Keratinocyte (primary cell): ENCODE measurements at places on chromosomes 4 and X. TPM values are rescaled to one million over a fixed set of nuclear protein-coding genes. Genes with fewer than 3 reads are reported as not detected.

GRCh38 chr4:168522356-168522755 is 25.5 kb downstream of the PALLD start:
- H3K27me3 ChIP-seq = no peaks in the 10 kb centered on the region
- H3K4me1 ChIP-seq = peaks cover 3% of the 10 kb centered on the region
- H3K4me3 ChIP-seq = no peak overlapping the region
- no peaks in the 10 kb centered on the region for H3K36me3 ChIP-seq
- no peak for DNase-seq

- no peaks in the 10 kb centered on the region for H3K36me3 ChIP-seq
- no peak for DNase-seq
- H3K4me1 ChIP-seq = peaks cover 37% of the 10 kb centered on the region
These were observed 82.8 kb downstream of the PDGFC start for GRCh38 chr4:156888762-156889161.

DNA sequence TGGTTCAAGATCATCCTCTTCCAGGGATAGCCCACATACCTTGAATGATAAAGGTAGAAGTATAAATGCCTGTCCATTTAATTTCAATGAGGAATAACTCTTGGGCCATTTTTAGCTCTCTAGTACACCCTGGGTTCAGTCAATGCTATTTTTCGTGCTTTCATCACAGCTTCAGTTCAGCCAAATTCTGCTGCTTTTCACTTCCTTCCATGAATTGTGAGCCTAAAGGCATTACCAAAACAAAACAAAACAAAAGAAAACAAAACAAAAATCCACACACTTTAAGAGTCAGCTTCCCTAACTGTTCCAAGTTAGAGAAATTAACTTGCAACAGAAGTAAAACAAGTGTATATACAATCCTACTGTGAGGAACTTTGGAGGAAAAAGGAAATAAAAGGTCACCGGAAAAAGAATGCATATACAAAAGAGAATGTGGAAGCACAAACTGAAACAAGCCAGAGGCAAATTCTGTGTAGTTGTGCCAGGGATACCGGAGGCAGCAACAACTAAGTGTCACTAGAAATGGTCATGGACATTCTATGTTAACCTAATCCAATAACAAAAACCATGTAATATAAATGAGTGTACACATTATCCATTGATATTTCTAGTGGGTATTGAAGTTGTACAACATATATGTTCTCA is 423.1 kb downstream of the KCTD8 start:
- H3K4me3 ChIP-seq = no peak overlapping the region
- H3K27ac ChIP-seq = no peak overlapping the region
- H3K27me3 ChIP-seq = no peaks in the 10 kb centered on the region

DNA sequence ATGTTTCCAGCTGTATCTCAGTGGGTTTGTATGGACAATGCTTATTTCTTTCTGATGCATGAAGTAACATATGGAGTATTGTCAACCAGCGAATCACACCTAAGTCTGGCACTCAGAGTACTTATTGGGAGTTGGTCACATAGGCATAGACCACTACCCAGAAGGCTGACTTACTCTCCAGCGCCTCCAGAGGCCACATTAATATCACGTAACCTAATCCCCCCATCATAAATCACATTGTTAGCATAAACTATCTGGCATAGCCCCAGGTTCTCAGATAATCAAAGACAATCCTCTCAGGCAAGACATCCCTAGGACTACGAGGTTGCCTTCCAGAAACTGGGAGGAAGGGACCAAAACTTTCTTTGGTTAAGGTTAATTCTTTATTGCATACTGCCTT is 560.5 kb upstream of the PABPC4L start:
- no peaks in the 10 kb centered on the region for H3K4me1 ChIP-seq
- H3K27ac ChIP-seq = no peak overlapping the region
- no peak overlapping the region for H3K4me3 ChIP-seq
- no peaks in the 10 kb centered on the region for H3K27me3 ChIP-seq

- H3K27me3 ChIP-seq = no peaks in the 10 kb centered on the region
- DNase-seq = no peak
- no peak overlapping the region for H3K4me3 ChIP-seq
- peaks cover 23% of the 10 kb centered on the region for H3K4me1 ChIP-seq
These were observed 57.0 kb upstream of the MSN start for GRCh38 chrX:65610481-65610880.

DNA sequence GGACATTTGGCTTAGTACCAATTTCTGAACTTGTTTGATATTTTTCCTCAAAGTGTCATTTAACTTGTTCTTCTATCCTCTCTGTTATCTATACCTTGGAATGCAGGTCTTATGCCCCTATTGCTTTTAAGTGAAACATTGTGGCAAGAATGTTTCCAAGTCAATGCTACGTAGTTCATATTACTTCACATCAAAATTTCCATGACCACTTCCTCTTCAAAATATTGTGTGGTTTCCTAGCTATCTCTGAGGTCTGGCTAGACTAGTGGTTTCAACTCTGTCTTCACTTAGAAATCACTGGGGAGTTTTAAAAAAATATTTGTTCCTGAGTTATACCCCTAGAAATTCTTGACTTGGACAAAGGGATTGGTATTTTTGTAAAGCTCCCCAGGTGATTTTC is 20.2 kb upstream of the RASGEF1B start:
- H3K36me3 ChIP-seq = no peaks in the 10 kb centered on the region
- no peak overlapping the region for H3K4me3 ChIP-seq

DNA sequence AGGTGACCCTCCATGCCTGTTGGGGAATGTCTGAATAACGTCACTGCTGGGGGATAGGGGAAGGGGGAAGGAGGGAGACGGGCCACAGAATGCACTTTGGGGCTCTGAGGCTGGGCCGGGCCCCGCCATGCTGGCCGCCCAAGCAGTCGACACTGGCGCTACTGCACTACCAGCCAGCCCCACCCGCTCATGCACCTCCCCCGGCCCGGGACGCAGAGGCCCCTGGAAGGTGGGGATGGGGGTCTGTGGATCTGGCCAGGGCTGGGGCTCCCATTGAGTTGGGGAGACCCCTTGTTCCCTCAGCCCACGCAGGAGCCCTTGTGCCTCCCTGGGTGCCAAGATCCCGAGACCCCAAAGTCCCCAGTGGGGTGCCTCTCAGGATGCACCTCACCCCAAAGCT is 17.8 kb downstream of the FLNA start:
- H3K27me3 ChIP-seq = no peaks in the 10 kb centered on the region
- no peak for DNase-seq
- peaks cover 22% of the 10 kb centered on the region for H3K36me3 ChIP-seq
- no peak overlapping the region for H3K27ac ChIP-seq
- H3K4me3 ChIP-seq = no peak overlapping the region

DNA sequence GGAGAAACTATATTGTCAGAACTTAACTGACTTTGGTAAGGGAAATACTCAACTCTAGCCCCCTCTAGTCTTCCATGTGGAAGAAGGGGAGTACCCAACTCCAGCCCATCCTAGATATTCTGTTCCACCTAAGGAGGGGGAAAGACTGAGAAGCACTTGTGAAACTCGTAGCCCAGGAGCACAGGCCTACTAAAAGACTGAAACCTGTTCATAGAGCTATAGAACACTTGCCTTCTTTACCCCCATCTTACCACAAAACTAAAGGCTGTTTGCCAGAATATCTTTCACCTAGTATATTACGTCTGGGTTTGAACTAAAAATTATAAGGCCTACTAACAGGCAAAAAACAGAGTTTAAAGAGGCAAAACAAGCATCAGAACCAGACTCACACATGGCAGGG is 15.5 kb downstream of the CLDN22 start:
- H3K27me3 ChIP-seq = no peaks in the 10 kb centered on the region
- no peak overlapping the region for H3K27ac ChIP-seq
- DNase-seq = no peak
- H3K4me3 ChIP-seq = no peak overlapping the region

- no peak overlapping the region for H3K4me3 ChIP-seq
- no peaks in the 10 kb centered on the region for H3K27me3 ChIP-seq
- no peaks in the 10 kb centered on the region for H3K36me3 ChIP-seq
- H3K4me1 ChIP-seq = no peaks in the 10 kb centered on the region
- no peak overlapping the region for H3K27ac ChIP-seq
These were observed 384.9 kb downstream of the TLL1 start for GRCh38 chr4:166257891-166258290.

DNA sequence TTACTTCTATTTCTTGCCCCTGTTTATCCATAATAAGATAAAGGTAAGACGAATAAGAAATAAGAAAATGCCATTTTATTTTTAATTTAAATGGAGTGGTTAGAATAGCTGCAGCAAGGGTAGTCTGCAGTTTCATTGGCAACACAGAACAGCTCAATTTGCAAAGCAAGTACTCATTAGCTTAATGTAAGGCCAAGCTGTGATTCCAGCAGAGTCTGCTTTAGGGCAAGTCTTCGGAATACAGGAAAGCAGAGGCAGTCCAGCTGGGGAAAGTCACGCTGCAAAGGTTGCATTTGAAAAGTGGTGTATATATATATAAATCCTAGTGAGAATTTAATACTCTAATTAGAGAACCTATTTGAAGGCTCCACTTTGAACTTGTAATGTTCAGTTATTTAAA is 59.0 kb downstream of the ANXA10 start:
- no peak for DNase-seq
- no peak overlapping the region for H3K27ac ChIP-seq
- peaks cover 3% of the 10 kb centered on the region for H3K4me1 ChIP-seq
- no peaks in the 10 kb centered on the region for H3K27me3 ChIP-seq
- H3K4me3 ChIP-seq = no peak overlapping the region

Gene CLOCK
- 23.6 to 28.6 TPM (median 27.1 TPM) in 3 replicates for polyA plus RNA-seq

Gene NAP1L5
- polyA plus RNA-seq = 0.89 to 1.8 TPM (median 1.0 TPM) in 3 replicates

Gene GPRASP1
- 0.22 to 0.34 TPM (median 0.26 TPM) in 3 replicates for polyA plus RNA-seq

Gene LEF1
- polyA plus RNA-seq = 1.1 to 1.5 TPM (median 1.5 TPM) in 3 replicates

Gene CAPN6
- 0.03 to 0.06 TPM (median 0.03 TPM) in 3 replicates for polyA plus RNA-seq

Gene PNMA6F
- not detected in 3 replicates for polyA plus RNA-seq
